Cardiac septum (tissue), 1 donor: ENCODE measurements at places on chromosomes 7 and 10. TPM values are rescaled to one million over a fixed set of nuclear protein-coding genes. Genes with fewer than 3 reads are reported as not detected.

Gene ATP5MK
- 958 TPM for total RNA-seq

DNA sequence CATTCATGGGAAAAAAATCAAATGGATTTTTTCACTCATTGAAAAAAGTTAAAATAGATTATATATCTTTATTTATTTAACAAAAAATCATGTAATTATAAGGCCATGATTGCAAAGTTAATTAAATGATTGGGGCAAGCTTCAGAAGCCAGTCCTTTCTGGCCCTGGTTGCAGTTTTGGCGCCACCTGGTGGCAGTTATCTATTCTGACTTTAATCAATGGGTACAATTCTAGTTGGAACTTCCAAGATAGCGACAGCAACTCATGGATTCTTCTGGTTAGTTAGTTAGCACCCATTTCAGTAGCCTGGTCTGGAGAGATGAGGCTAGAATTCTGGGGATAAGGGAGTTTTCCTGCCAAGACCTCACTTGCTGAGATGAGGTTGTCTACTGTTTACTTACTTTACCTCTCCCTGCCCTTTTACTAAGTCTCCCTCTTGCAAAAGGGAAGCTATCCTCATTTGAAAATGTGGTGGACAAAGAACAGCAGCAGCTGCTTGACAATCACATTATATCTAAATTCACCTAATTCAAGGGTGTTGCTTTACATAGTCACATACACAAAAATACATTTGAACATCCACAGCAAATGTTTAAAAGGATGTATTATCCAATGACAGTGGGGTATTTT is 42.3 kb downstream of the NOC3L start:
- DNase-seq: no peak

- no peak for DNase-seq
Observed at GRCh38 chr7:67022511-67022910, 25.9 kb downstream of the TYW1 start.

DNA sequence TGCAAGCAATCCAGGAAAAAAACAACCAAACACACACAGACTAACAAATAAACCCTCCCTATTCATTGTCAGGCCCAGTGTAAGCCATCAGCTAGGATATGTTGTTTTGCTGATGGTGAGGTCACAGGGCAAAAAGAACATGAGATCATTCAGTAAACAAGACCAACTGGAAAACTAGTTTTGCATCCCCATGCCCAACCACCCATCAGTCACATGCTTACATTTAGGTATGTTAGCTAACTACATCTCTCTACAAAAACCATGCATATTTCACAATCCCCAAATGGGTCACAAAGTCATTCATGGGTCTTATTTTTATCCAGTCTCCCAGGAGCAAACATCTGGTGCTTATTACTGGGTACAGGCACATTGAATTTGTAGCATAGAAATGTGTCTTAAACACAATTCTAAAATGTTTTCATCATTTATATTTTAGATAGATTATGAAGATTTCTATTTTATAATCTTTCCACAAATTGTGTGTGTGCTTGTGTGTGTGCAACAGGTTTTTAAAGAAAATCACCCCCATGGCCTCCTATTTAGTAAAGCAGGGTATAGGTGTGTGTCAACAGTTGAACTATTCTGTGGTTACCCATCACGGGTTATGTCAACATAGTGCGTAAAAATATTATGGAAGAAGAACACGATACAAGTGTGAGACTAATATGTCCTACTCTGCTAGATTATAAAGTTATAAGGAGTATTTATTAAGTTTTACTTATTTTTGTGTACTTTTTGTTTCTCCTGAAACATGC is 103.8 kb upstream of the AKR1E2 start:
- DNase-seq: no peak

Gene CSTF2T
- 20.4 TPM for total RNA-seq

Gene PNLIP
- total RNA-seq: not detected

GRCh38 chr10:57849691-57850357 is 417.9 kb downstream of the IPMK start:
- no peak for DNase-seq

Gene SPDYE1
- 0.13 TPM for total RNA-seq

Gene AMZ1
- total RNA-seq: 0.08 TPM

DNA sequence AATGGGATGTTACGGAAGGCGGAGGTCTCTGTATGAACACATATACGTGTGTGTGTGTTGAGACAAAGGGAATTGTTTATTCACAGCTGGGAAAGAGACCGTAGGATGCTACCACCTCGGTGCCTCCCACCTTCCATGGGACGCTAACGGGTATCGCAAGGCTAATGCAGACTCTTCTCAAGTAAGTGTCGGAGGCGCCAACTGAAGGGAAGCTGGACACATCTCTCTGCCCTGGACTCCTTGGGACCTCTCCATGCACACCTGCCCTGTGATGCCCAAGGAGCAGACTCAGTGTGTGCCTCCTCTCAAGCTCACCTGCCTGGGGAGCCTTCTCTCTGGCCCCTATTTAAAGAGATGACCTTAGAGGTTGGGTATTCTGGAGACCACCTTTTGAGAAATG is 230.9 kb downstream of the DNAJB6 start:
- DNase-seq: no peak

GRCh38 chr7:12888717-12889116 is 201.3 kb downstream of the ARL4A start:
- DNase-seq: no peak

DNA sequence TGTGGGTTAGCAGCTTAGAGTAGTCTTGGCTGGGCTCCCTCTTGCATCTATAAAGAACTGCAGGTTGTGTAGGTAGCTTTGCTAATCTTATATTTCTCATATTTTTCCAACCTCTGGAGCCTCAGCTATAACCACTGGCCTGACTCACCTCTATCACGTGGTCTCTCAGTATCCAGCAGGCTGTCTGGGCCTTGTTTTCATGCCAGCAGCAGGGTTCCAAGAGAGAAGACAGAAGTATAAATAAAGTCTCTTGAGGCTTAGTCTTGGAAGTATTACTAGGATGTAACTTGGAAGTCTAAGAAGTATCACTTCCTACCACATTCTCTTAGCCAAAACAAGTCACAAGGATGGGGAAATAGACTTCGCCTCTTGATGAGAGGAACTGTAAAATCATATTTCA is 73.3 kb downstream of the WIPF3 start:
- no peak for DNase-seq
